Stimulated activated CD8-positive, alpha-beta memory T cell treated with anti-CD3 and anti-CD28 coated beads, Interleukin-4, amount 100 ng/mL, for 1 hour (primary cell): ENCODE measurements at places on chromosomes 6 and 20.

DNA sequence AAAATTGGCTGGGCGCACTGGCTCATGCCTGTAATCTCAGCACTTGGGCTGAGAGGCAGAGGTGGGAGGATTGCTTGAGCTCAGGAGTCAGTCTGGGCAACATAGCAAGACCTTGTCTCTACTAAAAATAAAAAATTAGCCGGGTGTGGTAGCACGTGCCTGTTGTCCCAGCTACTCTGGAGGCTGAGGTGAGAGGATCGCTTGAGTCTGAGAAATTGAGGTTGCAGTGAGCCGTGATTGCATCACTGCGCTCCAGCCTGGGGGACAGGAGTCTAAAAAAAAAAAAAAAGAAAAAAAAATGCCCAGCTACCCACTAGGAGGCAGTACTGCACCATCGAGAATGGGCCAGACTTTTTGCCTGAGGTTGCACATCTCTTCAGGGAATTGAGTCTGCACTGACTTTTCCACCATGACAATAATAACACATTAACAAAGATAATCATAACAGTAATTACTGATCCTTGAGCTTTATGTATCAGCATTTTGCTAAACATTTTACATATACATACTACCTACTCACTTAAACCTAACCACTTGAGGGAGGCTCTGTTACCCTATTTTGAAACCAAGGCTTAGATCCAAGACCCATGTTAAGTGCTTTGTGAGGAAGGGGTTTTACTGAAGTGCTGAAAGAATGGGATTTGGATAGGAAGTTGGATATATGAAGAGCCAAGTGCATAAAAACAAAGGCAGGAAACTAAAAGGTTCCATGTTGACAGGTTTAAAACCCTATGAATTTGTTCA lies 21.0 kb downstream of the SRSF3 start:
- DNase-seq = no peak

DNA sequence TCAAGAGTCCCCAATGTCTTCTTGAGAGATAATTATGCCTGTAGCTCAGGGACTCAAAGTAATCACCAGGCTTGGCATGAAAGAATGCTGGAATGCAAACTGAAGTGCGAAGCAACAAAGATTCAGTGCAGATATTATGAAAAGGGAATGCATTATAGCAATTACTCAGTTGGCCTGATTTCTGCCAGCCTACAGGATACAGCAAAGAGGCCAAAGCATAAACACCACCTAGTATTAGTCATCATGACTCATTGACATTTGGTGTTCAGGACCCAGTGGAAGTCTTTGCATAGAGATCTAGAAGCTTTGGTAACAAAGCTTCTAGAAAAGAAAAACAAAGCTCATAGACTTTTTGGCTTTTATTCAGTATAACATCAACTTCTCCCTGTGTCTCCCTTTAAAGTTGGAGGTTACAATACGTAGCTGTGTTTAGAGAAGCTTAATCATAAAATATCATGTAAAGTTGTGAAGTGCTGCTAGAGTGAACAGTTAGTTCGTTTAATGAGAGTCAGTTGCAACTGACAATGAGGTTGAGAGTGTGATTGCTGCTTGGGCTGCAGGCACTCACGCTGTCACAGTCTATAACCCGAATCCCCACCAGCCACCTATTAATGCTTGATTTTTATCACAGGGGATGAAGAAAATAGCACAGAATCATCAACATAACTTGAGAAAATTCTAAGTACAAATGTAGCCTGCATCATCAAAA lies 932.7 kb downstream of the TFAP2A start:
- DNase-seq = no peak

DNA sequence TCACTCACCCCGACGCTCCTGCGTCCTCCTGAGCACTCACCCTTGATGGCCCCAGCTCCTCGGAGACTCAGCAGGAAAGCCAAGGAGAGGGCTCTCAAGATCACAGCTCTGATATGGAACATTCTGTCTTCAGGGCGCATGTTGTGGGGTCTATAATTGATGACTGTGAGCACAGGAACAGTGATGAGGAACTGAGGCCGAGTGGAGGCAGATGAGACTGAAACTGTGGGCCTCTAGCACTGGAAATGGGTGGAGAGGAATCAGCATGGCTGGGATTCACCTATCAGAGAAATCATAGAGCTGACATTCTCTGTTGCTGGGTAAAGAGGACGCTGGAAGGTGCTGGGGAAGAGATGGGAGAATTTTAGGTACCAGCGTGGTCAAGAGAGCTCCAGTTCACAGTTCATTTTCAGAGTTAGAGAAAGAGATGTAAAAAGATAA lies at the start of gene HLA-DPA1:
TSS of gene HLA-DPA1 (minus strand) at position 219 of the 441 bp plus-strand sequence.
- DNase-seq = no peak

DNA sequence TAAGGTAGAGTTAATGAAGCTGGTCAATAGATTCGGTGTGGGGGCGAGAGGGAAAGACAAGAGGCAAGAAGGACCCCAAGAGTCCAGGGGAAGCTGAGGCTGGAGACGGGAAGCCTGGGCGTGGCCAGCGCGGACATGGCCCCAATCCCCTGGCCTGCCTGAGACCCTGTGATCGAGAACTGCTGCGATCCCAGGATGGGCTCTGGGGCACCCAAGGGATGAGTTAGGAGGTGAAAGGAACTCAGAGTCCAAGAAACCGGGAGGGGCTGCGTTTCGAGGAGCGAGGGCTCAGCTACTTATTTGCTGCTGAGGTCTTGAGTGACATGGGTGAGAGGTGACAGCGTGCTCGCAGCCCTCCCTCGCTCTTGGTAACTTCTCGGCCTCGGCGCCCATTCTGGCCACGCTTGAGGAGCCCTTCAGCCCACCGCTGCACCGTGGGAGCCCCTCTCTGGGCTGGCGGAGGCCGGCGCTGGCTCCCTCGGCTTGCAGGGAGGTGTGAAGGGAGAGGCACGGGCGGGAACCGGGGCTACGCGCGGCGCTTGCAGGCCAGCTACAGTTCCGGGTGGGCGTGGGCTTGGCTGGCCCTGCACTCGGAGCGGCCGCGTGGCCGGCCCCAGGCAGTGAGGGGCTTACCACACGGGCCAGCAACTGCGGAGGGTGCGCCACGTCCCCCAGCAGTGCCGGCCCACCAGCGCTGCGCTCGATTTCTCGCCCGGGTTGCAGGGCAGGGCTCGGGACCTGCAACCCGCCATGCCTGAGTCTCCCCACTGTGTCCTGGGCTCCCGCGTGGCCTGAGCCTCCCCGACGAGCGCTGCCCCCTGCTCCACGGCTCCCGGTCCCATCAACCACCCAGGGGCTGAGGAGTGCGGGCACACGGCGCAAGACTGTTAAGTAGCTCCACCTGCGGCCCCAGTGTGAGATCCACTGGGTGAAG lies 58.2 kb downstream of the IRF4 start:
- no peak for DNase-seq

DNA sequence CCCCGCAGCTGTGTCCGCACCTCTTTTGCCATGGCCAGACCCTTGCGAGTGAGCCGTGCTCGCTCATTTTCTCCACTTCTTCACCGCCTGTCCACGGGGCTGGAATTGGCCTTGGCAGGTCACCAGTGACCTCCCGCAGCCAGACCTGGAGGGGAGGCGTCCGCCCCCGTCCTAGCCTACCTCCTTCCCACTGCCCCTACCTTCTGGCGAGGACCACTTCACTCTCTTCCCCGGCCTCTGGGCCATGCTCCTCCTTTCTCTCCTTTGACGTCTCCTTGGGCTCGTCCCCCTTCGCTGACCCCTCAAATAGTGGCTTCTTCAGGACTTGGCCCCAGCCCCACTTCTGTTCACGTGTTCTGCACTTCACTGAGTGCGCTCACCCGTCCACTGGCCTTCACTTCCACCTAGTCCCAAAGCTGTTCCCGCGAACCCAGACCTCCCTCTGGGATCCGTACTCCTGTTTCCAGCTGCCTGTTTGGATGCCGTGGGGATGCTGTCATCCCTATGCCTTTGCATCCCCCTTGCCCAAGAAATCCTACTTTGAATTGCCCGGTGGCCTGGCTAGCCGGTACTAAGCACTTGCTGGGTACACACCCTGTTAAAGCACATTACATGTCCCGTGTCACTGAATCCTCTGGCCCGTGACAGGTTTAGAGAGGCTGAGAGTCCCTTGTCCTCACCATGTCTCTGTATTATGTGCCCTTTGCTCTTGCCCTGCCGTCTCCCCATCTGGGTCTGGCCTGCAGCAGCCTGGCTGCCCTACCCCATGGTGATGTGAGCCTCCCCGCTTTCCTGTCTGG lies 33.0 kb downstream of the SPATA2 start:
- DNase-seq = no peak

DNA sequence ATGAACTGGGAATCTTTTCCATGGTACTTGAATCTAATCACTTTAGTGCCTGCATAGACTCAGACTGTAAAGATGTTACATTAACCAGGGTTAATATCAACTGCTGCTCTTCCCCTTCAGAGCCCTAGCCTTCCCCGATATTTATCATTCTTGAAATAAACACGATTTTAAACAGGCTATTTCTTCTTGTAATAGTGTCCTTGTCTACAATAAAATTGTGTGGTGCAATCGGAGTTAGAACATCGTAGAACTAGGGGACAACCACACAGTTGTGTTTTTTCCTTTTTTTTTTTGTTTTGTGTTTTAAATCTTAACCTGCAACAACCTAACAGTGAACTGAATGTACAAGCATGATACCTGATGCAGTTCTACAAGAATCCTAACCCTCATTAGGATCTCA lies 4.5 kb downstream of the GJA1 start:
- no peak for DNase-seq

- no peak for DNase-seq
Observed at GRCh38 chr6:165117121-165117520, 192.3 kb downstream of the C6orf118 start.

DNA sequence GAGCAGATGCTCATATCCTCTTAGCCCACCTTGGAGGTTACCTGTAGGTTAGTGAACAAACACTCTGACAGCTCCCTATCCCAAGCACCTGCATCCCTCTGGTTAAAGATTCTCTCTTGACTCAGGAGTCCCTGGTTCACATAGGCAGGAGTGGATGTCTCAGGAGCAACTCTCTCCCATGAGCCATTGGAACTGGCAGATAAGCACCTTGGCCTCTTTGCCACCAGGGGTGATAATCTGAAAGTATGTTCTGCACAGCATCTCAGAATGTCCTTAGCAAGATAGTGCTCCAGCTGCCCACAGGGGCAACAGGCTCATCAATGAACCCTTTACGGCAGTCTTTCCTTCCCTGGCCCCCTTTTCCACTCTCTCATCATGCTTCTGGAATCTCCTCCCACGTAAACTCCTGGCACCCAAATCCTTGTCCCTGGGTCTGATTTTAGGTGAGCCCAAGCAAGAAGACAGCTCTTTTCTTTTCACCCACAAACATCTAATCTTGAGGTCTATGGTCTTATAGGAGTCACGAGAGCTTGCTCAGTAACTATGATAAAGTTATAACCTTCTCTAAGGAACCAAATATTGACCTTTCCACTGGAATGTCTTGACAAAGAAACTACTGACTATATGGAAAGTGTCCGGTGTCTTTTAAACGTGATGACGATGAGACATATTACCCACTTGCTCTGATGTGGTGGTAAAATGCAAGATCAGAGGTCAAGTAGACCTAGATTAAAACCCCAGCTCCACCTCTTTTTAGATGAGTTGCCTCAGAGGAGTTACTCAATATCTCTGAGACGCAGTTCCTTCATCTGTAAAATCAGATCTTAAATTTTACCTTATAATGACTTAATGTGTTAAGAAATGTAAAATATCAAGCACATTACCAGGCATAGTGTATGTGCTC lies 39.8 kb upstream of the ISM1 start:
- DNase-seq = no peak

- no peak for DNase-seq
Observed at GRCh38 chr6:139161169-139161568, 26.3 kb downstream of the HECA start.

GRCh38 chr20:35359335-35359950 lies 52.3 kb downstream of the UQCC1 start:
- DNase-seq = no peak

DNA sequence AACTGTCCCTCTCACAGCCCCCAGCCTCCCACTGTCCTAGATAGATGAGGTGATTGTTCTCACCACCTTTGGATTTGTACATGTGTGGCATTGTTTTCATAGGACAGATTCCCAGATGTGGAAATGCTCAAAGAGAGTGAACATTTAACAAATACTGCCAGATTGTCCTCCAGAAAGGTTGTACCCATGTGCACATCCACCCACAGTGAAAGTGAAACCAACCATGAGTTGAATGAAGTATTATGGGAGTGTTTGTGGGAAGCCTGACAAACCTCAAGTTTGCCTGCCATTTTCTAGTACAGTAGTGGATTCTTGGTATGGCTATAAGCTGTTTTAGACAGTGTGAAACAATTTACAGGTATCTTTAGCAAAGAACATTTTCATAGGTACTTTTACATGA lies 42.7 kb downstream of the ANKRD6 start:
- no peak for DNase-seq

DNA sequence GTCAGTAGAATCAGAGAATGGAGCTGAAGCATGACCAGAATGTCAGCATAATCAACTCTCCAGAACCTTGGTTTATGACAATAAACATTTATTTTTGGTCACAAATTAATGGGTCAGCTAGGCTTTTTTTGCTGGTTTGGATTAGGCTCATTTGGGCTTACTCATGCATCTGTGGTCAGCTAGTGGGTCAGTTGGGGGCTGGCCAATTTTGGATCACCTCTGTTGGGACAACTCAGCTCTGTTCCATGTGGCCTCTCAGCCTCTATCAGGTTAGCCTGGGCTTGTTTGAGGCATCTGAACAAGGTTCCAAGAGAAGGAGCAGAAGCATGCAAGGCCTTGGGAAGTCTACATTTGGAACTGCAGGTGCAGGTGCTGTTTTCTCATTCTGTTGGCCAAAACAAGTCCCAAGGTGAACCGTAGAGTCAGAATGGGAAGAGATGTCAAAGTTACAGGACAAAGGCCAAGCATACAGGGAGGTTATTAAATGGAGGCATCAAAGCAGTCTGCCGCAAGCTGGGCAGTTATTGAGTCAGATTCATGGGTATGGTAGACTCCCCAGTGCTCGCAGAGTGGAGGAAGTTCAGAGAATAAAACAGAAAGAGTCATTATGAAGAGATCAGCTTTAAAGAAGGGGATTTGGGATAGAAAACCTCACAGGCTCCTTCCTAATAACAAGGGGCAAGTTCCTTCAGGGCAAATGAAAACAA lies 173.0 kb downstream of the PLCB4 start:
- DNase-seq = no peak

- no peak for DNase-seq
Observed at GRCh38 chr20:37944456-37944981, 41.6 kb downstream of the VSTM2L start.

DNA sequence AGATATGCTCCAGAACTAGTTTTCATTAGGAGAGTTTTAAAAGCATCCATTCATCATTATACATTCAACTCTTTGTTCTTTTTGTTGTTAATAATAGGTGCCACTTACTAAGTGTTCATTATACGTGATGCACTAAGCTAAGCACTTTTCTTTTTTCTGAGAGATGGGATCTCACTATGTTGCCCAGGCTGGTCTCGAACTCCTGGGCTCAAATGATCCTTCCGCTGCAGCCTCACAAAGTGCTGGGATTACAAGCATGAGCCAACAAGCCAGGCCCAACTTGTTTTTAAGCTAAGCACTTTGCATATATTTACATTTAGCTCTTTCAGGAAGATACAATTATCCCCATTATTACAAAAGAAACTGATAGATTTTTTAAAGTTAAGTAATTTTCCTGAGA lies 5.7 kb upstream of the GFOD1 start:
- DNase-seq = no peak

GRCh38 chr6:155272353-155273232 lies 8.8 kb downstream of the CLDN20 start:
- no peak for DNase-seq

- no peak for DNase-seq
Observed at GRCh38 chr6:90581146-90581545, 5.7 kb downstream of the MAP3K7 start.
